Heart left ventricle (tissue), 16 donors: ENCODE measurements at places on chromosomes 4 and X. TPM values are rescaled to one million over a fixed set of nuclear protein-coding genes. Genes with fewer than 3 reads are reported as not detected.

- no peak for DNase-seq
Measured at GRCh38 chr4:159071969-159072765, 30.7 kb upstream of the RAPGEF2 start.

- no peak for DNase-seq
Measured at GRCh38 chr4:23814996-23815660, 74.7 kb downstream of the PPARGC1A start.

DNA sequence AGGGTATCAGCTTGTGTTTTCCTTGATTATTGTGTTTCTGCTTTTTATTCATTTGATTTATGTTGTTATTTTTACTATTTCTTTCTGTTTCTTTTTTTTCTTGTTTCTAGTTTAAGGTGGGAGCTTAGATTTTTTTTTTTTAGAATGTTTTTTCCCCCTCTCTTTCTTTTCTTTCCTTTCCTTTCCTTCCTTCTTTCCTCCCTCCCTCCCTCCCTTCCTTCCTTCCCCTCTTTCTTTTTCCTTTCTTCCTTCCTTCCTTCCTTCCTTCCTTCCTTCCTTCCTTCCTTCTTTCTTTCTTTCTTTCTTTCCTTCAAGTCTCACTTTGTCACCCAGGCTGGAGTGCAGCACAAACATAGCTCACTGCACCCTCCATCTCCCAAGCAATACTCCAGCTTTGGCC, 31.4 kb upstream of the PRDM8 start:
- DNase-seq, result no peak

GRCh38 chrX:136130931-136131833, 16.2 kb upstream of the FHL1 start:
- DNase-seq, result no peak

DNA sequence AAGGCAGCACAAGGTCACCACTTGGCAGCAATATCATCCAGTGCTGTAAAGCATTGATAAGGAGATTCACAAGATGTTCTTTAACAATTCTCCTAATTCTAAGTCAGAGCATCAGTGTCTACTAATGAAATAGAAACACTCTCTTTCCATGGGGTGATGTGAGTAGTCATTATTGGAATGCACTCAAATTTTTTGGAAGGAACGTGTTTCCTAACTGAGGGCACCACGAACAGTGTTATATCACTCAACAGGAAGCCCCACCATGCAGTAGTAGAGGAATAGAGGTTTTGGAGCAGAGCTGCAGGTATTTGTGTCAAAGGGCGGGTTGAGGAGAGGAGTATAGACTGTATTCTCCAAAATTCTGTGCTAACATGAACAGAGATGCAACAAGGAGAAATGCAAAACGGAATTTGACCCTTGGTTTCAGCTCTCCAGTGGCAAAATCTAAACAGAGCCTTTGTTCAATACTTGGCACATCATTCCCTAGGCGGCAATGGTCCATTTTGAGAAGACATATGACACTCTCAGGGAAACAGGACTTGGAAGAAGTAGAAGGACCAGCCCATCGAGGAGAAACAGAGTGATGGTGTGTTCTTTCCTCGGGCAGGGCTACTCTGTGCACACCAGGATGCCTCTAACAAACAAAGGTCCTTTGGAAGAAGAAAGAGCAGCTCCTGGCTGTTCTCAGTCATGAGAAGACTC, 98.9 kb downstream of the CPEB2 start:
- DNase-seq, result no peak

DNA sequence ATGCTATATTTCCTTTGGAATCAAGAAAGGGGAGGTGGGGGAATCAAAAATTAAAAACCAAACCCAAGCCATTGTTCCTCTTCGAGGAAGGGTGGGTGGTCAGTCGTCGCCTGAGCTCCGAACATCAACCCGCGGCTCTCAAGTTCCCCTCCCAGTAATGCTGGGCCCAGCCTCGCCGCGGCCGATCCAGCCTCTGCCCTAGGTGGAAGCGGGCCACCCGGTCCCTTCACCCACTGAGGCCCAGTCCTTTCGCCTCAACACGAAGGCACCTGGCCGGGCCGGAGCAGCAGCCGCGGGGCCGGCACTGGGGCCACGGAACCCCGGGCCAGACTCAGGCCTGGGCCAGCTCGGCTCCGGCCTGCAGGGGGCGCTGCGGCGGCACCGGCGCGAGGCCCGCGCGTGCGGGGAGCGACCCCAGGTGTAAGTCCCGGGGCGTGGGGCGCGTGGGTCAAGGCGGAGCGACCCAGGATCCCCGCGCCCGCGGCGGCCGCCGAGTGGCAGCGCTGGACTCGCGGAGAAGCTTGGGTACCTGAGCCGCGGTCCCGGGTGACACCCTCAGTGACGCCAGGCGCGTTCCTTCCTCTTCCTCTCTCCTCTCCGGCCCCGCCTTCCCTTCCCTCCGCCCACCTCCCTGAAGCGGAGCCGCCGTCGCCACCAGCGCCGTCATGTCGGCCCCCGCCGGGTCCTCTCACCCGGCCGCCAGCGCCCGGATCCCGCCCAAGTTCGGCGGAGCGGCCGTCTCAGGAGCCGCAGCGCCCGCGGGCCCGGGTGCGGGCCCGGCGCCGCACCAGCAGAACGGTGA, at the start of gene SEC24B:
TSS of gene SEC24B (plus strand) at position 611 of the 802 bp plus-strand sequence. CDS start at position 666, 55 bp downstream.
- DNase-seq, result peak; percentile 94

- no peak for DNase-seq
Measured at GRCh38 chr4:175560604-175561003, 251.5 kb downstream of the GPM6A start.

DNA sequence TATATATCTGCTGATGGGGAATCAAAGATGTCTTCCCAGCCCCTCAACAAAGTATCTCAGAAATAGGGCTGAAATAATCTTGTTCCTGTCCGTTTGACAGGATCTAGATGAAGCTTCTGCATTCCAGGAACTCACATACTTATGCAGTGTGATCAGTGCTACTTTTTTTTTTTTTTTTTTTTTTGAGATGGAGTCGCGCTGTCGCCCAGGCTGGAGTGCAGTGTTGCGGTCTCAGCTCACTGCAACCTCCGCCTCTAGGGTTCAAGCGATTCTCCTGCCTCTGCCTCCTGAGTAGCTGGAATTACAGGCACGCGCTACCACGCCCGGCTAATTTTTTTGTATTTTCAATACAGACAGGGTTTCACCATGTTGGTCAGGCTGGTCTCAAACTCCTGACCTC, 36.4 kb downstream of the DHX15 start:
- no peak for DNase-seq

DNA sequence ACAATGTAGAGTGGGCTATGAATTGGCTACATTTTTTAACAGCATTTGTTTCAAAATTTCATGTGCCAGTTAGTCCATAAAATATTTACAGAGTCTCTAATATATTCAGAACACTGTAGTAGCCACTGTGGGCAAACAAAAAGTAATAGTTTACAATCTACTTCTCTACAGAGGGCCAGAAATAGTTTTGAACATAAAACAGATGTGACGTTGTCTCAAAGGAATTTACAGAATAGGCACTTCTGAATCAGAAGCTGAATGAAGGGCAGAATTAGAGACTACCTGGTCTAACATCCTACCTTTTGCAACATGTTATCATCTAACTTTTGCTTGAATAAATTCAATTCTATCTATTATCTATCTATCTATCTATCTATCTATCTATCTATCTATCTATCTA, 811.9 kb upstream of the EPHA5 start:
- no peak for DNase-seq

GRCh38 chr4:169142391-169142790, 128.4 kb downstream of the SH3RF1 start:
- no peak for DNase-seq

- no peak for DNase-seq
Measured at GRCh38 chrX:94361241-94361640, 687.2 kb downstream of the FAM133A start.

The PASD1 gene
- total RNA-seq, result not detected

The NSG1 gene
- 2.2 TPM for total RNA-seq

The MAGEC3 gene
- total RNA-seq, result not detected

The ADH7 gene
- total RNA-seq, result not detected

The VCX2 gene
- total RNA-seq, result not detected

The GPR173 gene
- 0.32 TPM for total RNA-seq

The OTUD4 gene
- total RNA-seq, result 28.4 TPM

The NAA11 gene
- total RNA-seq, result not detected

The OPRPN gene
- not detected for total RNA-seq
